Upper lobe of left lung (tissue), 6 donors: ENCODE measurements at places on chromosomes 16 and 17.

DNA sequence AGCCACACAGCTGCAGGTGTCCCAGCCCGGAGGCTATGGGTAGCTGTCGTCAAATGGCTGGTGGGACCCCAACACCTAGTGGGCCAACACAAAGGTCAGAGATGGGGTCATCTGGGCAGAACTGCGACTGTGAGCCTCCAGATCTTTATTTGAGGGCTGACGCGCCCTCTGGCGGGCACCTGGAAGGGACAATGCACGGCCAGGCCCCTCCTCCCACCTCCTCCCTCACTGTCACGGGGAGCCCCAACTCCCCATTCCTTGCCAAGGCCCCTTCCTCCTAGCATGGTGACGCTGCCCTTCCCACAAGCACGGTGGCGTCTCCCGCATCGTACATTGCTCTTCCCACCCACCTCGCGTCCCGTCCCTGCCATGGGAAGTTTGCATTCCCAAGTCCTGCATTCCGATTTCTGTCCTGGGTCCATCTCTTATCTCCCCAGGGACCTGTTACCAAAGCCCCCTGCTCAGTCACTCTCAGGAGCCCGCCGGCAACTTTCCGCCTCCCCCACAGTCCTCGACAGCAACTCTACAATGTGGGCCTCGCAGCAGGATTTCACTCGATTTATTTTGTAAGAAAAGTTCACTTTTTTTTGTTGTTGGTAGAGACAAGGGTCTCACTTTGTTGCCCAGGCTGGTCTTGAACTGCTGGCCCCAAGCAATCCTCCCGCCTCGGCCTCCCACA lies 1.0 kb downstream of the TLE7 start:
- no peak for DNase-seq

DNA sequence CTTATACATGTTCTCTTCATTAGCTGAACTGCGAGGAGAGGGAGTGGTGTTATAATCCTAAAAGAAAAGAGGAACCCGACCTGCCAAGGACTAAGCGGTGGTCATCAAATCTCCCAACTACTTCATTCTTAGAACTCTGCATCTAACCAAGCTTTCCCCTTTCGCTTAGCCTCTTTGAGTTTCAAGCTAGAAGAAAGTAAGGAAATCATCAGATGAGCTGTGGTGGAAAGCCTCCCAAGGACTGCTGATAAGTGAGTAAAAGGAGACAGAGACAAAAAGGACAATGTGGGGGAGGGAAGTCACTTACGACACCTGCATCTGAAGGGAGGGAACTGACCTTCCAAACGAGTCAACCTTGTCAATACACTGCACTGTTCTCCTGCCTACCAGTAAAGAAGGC lies 121.3 kb downstream of the TRIM37 start:
- no peak for DNase-seq

DNA sequence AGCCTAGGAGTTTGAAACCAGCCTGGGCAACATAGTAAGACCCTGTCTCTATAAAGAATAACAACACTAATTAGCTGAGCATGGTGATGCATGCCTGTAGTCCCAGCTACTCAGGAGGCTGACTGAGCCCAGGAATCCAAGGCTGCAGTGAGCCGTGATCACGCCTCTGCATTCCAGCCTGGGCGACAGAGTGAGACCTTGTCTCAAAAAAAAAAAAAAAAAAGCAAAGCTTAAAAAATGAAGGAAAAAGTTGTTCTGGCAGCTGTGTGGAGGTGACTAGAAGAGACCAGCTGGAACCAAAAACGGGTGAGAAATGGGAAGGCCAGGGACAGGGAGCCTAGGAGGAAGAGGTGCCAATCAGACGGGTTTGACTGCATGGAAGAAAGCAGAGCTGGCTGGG lies 4.2 kb downstream of the BCL7C start:
- no peak for DNase-seq

DNA sequence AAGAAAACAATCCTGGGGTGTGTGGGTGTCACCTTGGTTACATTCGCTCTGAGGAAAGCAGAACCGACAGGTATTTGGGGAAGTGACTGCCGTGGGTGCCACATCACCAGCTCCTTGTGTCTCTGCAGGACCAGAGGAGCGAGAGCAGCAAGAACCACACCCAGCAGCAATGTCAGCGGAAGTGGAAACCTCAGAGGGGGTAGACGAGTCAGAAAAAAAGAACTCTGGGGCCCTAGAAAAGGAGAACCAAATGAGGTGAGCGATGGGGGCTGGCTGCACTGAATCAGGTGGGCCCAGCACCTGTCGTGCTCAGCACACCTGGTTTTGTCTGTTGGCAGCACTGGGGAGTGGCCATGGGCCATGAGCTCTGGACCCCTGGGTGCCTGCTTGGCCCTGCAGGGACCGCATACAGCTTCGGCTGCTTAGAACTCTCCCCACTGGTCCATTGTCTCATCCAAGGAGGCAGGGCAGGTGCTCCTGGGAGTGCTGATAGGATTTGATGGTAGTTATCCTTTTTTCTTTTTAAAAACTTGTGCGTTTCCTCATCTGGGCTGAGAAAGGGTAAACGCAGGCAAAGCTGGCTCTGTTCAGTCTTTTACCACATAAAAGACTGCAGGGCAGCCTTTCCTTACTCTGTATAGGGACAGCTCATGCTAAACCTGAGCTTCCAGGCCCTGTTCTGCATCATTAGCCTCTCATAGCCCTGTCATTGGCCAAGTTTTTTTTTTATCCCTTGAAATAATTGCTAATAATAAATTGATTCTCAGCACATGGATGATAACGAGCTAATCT lies 29.4 kb downstream of the HMOX2 start:
- peak; percentile 38 for DNase-seq

DNA sequence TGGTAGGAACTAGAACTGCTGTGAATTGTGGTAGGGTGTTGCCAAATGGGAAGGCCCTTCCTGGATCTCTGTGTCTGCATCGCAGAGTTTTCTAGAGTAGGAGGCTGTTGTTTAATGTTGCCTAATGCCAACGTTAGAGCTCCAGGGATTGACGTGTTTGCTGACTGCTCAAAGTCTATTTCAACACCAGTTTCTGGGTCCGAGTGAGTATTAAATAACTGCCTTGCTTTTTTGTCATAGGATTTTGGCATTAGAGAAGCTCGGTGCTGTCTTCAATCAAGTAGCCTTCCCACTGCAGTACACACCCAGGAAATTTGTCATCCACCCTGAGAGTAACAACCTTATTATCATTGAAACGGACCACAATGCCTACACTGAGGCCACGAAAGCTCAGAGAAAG lies 40.0 kb downstream of the SF3B3 start:
- no peak for DNase-seq

DNA sequence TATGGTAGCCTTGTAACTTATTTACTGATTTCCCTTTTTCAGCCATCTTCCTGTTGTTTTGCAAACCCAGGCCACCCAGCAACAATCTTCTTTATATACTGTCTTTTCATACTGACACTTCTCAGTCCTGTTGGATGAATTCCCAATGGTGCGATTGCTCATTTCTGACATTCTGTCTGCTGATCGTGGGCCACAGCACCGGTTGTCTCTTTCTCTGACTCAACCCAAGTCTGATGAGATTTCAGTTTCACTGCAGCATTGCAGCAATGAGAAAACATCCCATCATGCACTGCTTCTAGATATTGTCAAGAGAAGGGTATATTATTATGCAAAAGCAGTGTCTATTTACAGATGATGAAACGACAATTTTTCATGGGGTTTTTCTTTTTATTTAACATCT lies 349.2 kb upstream of the HSBP1 start:
- no peak for DNase-seq

- DNase-seq, result no peak
Measured at GRCh38 chr16:87308826-87309225, 8.4 kb downstream of the C16orf95 start.

GRCh38 chr17:75011401-75012095 lies 922 bp upstream of the MRPL58 start:
- DNase-seq, result no peak

DNA sequence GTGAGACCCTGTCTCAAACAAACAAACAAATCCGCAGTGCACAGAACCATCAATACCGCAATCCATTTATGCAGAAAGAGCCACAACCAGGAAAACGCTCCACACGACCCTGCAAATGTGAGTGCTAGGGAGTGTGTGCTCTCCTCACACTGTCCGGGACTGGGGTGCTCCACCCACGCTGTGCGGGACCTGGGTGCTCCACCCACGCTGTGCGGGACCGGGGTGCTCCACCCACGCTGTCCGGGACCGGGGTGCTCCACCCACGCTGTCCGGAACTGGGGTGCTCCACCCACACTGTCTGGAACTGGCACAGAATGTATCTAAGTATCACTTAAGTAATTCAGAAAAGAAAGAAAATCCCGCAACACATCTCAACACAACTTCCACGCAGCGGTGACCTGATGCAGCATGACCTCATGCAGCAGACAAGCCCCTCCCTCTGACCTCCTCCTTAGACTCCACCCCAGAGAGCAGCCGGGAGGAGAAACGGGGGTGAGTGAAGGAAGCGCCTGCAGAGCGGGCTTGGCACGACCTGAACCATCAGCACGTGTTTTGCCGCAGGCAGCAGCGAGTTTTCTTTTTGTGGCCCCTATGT lies 38.5 kb downstream of the ZNF276 start:
- no peak for DNase-seq

DNA sequence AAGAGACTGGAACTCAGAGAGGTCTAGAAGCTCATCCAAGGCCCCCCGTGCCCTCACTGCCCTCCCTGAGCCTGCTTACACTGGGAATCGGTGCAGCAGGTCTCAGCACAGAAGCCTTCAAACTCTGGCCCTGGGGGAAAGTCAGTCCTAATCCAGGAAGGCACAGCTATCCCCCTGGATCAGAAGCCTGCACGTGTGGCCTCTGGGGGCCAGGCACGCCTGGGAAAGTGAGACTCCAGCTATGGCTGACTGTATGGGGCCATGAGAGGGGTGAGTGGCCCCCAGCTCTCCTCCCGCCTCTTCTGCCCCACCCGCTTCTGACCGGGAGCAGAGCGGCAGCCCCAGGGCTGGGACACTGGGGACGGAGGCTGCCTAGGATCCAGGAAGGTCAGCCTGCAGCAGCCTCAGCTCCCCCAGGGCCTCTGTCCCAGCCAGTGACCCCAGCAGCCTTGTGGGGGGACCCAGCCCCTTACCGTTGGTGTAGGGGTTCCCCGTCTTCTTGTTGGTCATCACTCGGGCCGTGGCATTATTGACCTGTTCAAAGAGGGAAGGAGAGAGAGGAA lies 26.6 kb downstream of the ENGASE start:
- DNase-seq, result no peak

DNA sequence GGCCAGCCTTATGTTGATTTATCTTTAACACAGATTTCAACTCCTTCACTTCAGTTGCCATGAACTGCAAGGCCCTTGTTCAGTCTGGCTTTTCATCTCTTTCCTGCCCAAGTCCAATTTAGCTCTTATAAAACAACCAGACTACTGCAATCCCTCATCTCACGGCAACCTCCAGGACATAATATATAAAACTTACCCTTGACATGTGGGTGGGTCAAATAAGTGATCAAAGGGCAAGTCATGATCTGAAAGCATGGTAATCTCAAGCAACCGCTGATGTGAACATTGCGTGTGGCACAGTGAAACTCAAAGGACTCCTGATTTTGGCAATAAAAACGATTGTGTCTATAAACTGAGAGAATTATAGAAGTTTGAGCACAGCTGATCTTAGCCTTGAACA lies 364.6 kb downstream of the CDH13 start:
- no peak for DNase-seq

- DNase-seq, result no peak
Measured at GRCh38 chr17:72764632-72765041, 327.9 kb downstream of the SLC39A11 start.

GRCh38 chr17:75645889-75646637 lies 12.8 kb downstream of the SMIM5 start:
- DNase-seq, result peak; percentile 79

DNA sequence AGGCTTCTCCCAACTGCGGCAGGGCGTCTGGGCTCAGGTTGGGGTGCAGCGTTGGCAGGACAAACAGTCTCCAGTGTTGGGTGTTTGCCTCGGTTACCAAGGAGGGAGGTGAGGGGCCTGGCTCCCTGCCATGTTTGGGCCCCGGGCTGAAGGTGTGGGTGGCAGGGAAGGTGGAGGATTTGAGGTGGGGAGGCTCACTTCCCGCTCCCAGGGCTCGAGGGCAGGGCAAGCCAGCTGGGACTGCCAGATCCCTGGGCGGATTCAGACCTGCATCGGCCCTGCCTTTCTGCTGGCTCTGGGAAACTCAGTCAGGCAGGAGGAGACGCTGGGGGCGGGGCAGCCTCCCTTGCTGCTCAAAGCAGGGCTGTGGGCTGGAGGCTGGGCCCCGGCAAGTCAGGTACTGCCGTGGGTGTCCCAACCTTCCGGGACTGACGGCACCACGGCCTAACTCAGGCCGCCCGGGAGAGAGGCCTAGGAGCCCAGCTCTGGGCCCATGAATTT lies 31.3 kb upstream of the KRT17 start:
- peak; percentile 92 for DNase-seq

GRCh38 chr17:76102944-76103273 lies 678 bp downstream of the EXOC7 start:
- DNase-seq, result no peak

GRCh38 chr17:11644265-11645212 lies 46.3 kb downstream of the DNAH9 start:
- peak; percentile 67 for DNase-seq

DNA sequence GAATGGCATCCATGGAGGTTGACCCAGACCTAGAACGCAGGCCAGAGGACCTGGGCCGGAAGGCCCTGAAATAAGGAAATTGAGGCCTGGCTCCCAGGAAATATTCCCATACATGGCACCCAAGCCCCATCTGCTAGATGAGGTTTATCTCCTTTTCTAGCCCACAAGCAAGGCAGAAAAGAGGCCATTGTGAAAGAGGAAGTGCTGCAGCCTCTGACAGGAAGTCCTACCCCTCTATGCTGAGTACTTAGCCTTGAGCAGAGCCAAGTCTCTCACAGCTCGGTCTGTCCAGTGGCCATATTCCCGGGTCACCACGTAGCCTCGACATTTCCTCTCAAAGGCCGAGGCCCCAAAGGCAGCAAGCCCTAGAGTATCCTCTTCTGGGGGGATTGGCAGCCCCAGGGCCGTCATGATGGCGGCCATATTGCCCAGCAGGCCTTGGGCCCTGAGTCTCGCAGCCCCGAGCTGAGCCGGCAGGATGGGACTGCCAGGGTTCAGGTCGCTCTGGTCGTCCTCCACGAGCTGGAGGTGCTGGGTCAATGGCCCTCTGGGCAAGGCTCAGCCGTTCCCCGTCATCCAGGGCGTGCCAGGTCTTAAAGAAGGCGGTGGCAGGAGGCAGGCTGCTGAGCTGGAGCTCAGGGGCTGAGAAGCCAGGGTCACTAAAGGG lies 7.8 kb downstream of the CTF1 start:
- peak; percentile 58 for DNase-seq

DNA sequence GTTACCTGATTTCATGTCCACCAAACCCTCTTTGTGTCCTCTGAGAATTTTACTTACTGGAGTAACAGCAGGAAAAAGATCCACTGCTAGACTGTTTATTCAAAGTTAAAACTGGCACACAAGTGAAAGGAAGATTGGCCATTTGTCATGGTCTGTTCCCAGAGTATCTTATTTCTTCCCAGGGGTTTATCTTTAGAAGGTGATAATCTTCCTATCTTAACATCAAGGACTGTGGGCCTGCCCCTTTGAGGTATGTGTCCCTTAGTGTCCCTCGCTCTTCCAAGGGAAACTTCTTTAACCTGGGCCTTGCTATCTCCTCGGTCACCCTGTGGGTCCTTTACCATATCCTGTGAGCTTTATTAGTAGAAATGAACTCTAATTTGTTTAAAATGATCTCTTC lies 49.7 kb downstream of the ARHGAP44 start:
- DNase-seq, result no peak

GRCh38 chr16:21227866-21228265 lies 5.6 kb upstream of the ANKS4B start:
- DNase-seq, result no peak
